AG20443 (cell line): ENCODE measurements at places on chromosomes 2 and 18.
A peak's percentile ranks its signal among the peaks of the same experiment; 100 is the strongest.

DNA sequence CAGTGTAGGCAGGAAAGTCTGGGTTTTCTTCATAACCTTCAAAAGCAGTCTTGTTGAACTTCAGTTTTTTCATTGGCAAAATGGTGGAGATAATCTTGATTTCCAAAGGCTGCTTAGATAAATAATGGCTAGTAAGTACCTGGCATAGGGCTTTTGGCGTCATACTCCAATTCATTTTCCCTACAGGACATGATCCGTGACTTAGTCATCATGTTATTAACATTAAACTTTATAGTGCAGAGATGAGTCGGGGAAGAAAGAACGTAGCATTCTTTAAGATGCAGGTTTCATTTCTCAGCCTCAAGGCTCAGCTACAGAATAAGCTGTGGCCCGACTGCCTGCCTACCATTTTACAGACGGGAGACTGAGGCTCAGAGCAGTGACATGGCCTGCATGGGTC is 64.0 kb downstream of the RALBP1 start:
- DNase-seq = no peak

DNA sequence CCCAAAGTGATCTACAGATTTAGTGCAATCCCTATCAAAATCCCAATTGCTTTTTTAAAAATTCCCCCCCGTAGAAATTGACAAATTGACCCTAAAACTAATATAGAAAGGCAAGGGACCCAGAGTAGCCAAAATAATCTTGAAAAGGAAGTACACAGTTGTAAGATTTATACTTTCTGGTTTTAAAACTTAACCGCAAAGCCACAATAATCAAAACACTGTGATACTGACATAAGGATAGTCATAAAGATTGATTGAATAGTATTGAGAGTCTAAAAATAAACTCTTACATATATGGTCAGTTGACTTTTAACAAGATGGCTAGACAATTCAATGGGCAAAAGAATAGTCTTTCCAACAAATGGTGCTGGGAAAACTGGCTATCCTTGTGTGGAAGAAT is 58.7 kb upstream of the GAREM2 start:
- no peak for DNase-seq

- no peak for DNase-seq
These were observed 6.4 kb upstream of the SRBD1 start for GRCh38 chr2:45617496-45617895.

DNA sequence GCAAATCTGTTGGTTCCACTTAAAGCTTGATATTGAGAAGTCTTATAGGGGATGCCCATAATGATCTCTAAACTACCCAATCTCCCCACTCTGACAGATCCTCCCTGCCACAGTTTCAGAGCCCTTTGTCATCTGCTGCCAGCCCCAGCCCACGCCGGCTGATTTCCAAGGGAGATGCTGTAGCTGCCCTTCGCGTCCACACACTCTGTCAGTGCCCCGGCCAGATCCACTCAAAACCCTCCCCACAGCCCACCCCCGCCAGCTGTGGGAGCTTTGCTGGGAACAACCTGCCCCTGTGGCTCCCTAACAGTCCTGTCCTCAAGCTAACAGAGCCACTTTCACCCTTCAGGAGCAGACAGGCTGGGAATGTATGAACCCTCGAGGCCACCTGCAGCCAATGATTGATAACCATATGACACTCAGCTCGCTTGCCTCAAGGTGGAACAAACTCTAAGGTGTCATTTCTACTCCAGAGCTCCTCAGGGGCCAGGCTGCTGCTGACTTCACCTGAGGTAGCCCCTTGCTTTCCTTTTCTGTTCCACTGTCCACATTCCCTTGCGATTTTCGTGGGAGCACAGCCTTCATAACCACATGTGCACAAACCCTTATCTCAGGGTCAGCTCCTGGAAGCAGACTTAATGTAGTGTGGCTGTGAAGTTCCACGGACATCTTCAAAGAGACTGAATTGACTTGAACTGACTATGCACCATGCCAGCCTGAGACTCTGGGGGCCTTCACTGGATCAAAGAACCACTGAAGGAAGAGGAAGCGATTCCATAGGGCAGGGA is 92.6 kb upstream of the LGALSL start:
- no peak for DNase-seq

GRCh38 chr2:46885376-46885775 is 30.2 kb downstream of the MCFD2 start:
- DNase-seq = peak; percentile 63
